ENCODE measurements at places on chromosomes 7 and 10. TPM values are rescaled to one million over a fixed set of nuclear protein-coding genes. Genes with fewer than 3 reads are reported as not detected.

Gene KCNK18
- total RNA-seq = not detected

Gene OR9A2
- total RNA-seq = 2.0 TPM

Gene RRP12
- 15.7 TPM for total RNA-seq

Gene DNA2
- 3.4 TPM for total RNA-seq

Gene C1QL3
- not detected for total RNA-seq

Gene NPY
- not detected for total RNA-seq

Gene SH2D4B
- 0.15 TPM for total RNA-seq

DNA sequence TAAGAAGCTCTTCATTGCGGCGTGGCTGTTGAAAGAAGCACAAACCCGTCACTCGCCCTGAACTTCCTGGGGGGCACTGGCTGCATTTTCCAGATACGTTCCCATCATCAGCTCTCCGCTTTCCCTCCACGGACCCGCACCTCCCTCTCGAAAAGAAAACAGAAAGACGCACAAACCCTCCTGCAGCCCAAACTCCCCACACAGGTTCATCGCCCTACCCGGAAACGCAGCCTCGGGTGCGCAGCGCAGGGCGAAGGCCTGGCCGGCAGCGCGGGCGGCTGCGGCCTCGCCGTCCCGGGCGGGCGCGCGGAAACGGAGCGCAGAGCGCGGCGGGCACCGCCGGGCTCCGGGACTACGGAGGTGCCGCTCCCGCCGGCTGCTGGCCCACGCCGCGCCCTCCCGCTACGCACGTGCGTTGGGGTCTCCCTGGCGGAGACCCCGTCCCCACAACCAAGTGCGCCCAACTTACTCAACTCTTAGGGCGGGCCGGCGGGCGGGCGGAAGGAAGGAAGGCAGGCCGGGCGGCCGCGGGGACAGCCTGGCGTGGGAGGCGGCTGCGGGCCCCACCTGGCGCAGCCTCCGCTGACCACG, 822 bp downstream of the ZNF800 start:
- no peak for DNase-seq

DNA sequence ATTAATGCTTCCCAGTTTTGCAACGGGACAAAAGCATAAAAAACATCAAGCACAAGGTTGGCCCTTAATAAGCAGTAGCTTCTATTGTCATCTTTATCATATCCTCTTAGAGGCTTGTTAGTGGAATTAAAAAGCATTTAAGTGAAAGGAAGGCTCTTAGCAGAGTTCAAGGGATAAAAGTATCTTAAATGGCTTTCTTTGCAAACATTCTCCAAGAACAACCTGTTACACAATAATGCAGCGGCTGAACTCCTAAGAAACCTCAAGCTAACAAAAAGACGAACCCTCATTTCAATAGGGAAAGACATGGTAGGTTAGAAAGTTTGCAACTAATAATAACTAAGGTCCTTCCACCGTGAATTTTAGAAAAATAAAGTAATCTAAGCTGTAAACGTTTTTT, 82.1 kb downstream of the MPP7 start:
- DNase-seq = no peak

DNA sequence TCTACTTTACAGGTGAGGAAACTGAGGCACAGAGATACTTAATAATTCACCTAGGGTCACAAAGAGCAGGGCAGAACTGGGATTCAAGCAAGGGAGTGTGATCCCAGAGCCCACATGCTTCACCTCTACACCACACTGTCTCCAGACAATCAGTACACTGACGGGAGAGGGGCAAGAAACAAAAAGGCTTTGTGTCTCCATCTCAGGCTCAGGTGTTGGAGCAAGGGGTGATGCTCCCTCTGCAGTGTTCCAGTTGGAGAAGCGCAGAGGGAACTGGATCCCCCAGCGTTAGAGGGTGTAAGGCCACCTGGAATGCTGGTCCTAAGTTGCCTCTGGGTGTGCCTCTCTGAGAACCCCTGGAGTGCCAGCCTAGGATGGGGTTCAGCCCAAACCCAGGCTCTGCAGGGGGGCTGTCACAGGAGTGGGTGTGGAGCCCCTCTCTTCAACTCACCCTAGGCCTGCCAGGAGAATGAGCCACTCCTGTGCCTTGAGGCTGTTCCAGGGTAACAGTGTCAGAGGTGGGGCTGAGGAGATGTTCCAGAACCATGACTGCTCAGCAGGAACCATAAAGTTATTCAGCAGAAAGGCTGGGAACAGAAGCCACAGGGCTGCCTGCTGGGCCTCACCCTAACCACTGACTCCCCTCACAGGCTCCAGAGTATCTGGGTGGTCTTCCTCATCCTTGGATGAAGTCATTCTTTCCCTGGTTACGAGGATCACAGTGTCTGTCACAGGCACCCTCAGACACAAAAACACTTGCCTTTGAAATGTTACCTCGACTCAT, 5.5 kb downstream of the RBP4 start:
- no peak for DNase-seq

- no peak for DNase-seq
Measured at GRCh38 chr7:40715053-40715430, 580.2 kb downstream of the SUGCT start.

- no peak for DNase-seq
Measured at GRCh38 chr7:142485617-142486226, 227.9 kb upstream of the PRSS58 start.

GRCh38 chr7:45606931-45607330, 32.8 kb downstream of the ADCY1 start:
- no peak for DNase-seq

DNA sequence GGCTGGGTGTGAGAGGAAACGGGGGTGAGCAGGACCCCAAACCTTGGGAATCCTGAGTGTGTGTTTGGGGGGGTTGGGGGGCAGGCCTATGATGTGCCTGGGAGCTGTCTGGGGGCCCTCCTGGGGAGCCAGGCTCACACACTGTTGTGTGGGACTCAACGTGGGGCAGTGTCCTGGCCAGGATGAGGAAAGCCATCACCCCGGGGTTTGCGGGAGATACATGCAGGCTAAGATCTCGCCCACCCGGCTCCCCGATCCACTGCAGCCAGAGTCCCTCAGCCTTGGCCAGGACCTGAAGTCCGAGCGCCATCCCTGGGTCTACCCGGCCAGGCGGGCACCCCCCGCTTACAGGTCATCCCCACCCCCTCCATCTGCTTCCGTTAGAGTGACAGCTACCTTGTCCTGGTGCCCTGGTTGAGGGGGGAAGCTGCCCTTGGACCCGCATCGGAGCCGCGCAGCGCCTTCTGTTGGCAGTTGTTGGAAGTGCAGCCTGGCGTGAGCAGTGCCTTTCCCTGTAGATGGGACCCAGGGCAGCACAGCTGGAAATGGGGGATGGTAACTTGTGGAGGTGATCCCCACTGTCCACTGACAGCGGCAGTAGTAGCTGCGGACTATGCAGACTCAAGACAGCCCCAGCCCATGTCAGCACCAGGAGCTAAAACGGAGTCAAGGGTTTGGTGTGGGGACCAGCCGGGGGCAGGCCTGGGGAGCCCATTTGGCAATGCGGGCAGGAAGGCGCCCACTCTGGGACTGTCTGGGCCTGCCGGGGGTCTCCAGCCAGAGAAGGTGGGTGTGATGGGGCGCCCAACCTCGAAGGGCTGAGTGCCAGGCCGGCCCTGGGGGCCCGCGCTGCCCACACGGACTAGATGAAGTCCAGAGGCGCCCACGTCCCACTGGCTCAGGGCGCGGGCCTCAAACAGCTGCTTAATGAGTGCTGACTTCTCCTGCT, 885.6 kb upstream of the ZNF722 start:
- no peak for DNase-seq

DNA sequence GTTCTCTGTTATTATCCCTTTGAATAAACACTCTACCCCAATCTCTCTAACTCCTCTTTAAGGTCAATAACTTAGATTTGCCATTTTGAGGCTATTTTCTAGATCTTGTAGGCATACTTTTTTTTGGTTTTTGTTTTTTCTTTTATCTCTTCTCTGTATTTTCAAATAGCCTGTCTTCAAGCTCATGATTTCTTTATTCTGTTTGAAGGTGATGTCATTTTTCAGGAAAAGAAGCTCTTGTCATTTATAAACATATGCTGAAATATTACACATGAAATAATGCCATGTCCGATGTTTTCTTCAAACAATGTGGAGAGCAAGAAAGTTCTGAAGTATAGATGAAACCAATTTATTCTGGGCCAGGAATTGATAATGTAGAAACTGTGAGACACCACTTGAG, 57.5 kb upstream of the CABCOCO1 start:
- no peak for DNase-seq

- DNase-seq = no peak
Measured at GRCh38 chr7:65902306-65902705, 29.4 kb downstream of the VKORC1L1 start.

DNA sequence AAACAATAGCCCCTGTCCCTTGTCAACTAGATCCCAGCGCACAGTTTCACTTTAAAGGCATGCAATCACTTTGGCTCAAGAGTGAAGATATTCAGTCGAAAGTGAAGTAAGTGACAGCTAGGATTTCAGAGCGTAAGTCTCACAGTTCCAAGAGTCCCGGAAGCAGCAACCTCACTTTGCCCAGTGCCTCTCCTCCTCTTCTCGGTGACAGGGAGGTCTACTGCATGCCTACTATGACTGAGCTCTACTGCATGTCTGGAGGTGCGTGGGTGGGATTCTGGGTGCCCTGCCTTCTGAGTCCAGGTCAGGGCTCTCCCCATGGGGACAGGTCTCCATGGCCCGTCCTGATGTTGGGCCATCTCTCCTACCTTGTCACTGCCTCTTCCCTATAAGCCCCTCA, 17.0 kb downstream of the PRKCQ start:
- DNase-seq = no peak

- DNase-seq = no peak
Measured at GRCh38 chr7:44891791-44892190, 6.5 kb upstream of the PURB start.

DNA sequence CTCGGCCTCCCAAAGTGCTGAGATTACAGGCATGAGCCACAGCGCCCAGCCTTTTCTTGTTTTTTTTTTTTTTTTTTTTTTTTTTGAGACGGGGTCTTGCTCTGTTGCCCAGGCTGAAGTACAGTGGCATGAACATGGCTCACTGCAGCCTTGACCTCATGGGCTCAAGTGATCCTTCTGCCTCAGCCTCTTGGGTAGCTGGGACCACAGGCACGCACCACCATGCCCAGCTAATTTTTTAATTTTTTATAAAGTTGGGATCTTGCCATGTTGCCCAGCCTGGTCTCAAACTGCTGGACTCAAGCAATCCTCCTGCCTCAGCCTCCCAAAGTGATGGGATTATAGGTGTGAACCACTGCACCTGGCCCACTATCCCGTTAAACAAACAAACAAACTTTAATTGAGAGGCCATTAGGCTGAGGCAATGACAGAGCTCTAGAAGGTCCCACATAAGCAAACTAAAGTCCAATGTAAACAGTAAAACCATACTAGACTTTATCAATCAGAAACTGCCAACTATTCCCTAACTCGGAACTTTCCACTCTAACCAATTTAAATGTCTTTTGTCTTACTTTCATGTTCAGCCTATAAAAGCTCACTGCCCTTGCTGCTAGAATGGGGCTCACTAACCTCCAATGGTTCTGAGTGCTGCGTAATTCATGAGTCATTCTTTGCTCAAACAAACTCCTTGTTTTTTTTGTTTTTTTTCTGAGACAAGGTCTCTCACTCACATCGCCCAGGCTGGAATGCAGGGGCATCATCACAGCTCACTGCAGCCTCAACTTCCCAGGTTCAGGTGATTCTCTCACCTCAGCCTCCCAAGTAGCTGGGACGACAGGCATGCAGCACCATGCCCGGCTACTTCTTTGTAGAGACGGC, 1.9 kb downstream of the DHX32 start:
- no peak for DNase-seq

DNA sequence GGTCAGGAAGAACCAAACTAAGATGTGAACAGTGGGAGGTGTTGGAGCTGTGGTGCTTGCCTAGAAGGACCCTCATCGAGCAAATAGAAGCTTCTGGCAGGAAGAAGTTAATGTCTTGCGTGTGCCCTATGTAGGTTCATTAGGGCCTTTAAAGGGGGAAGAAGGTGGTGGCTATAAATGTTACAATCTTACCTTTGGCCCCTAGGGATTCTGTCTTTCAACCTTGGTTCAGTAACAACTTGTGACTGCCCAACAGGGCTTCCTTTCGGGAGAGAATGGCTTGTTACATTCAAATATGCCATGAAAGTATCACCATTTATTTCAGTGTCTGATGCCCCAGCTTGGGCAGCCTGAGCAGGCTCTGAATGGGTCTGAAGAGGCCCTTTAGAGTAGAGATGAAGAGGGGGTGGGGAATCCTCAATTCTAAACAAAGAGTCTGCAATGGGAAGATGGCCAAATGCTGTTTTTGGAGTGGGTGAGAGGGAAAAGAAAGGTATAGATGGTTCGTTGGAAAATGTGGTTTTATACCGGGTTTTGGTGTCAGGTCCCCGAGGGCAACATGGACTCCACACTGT, 108.0 kb downstream of the TCF7L2 start:
- DNase-seq = no peak

GRCh38 chr10:90075995-90076394, 374.6 kb downstream of the KIF20B start:
- no peak for DNase-seq

GRCh38 chr10:31123946-31124345, 92.3 kb upstream of the ZNF438 start:
- no peak for DNase-seq

DNA sequence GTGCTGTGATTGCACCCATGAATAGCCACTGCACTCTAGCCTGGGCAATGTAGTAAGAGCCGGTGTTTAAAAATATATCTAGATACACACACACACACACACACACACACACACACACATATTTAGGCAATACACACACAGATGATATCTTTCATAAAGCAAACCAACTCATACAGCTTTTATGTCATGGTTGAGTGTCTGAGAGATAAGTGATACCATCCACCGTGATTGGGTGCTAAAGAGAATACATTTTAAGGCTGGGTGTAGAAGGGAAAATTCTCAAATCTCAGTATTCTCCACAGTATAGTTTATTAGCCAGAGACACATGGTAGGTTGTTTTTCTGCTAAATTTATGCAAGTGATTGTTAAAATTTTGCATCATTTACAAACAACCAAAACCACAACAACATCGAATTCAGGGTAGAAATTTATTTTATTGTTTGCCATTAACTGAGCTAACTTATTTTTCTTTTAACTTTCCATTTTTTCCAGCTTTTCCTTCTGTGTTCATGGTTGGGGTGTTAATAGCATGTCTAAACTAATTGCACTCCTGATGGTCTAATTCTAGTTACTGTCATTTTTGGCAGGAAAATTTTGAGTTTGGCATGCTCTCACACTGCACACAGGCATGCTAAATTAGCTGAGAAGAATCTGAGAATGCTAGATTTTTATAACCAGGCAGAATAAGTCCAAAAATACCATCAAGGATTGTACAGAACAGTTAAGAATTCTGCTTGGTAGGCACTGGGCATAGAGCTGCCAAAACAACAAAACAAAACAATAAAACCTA, 57.9 kb upstream of the SYPL1 start:
- no peak for DNase-seq

GRCh38 chr10:22599636-22600228, 114.6 kb downstream of the PIP4K2A start:
- no peak for DNase-seq

- DNase-seq = no peak
Measured at GRCh38 chr7:140719721-140720120, 23.2 kb downstream of the NDUFB2 start.

- DNase-seq = no peak
Measured at GRCh38 chr7:29483219-29484104, 80.2 kb upstream of the PRR15 start.

GRCh38 chr10:70747192-70747965, 37.8 kb downstream of the TBATA start:
- no peak for DNase-seq

All from breast epithelium (tissue), 4 donors.